ENCODE measurements at places on chromosomes 16 and 17. TPM values are rescaled to one million over a fixed set of nuclear protein-coding genes. Genes with fewer than 3 reads are reported as not detected.

KRT33B gene
- not detected for total RNA-seq

GRCh38 chr16:35182043-35182677 is 1722.7 kb downstream of the TP53TG3F start:
- no peak overlapping the region for H3K4me3 ChIP-seq
- H3K4me1 ChIP-seq: no peaks in the 10 kb centered on the region
- H3K27ac ChIP-seq: no peak overlapping the region
- no peaks in the 10 kb centered on the region for H3K36me3 ChIP-seq
- DNase-seq: no peak
- no peaks in the 10 kb centered on the region for H3K27me3 ChIP-seq

GRCh38 chr16:76474048-76474447 is 196.8 kb downstream of the CNTNAP4 start:
- DNase-seq: no peak
- no peak overlapping the region for H3K4me3 ChIP-seq
- H3K36me3 ChIP-seq: no peaks in the 10 kb centered on the region

- H3K27ac ChIP-seq: no peak overlapping the region
- no peak overlapping the region for H3K4me3 ChIP-seq
- H3K27me3 ChIP-seq: no peaks in the 10 kb centered on the region
- no peaks in the 10 kb centered on the region for H3K36me3 ChIP-seq
- DNase-seq: no peak
Measured at GRCh38 chr17:79114458-79115301, 40.1 kb downstream of the ENGASE start.

GRCh38 chr17:76265624-76266243 is 586 bp downstream of the UBALD2 start:
- H3K4me3 ChIP-seq: peak overlapping the region; percentile 95
- peak overlapping the region; percentile 99 for H3K27ac ChIP-seq
- DNase-seq: peak; percentile 75
- no peaks in the 10 kb centered on the region for H3K27me3 ChIP-seq
- H3K4me1 ChIP-seq: peaks cover 59% of the 10 kb centered on the region

DNA sequence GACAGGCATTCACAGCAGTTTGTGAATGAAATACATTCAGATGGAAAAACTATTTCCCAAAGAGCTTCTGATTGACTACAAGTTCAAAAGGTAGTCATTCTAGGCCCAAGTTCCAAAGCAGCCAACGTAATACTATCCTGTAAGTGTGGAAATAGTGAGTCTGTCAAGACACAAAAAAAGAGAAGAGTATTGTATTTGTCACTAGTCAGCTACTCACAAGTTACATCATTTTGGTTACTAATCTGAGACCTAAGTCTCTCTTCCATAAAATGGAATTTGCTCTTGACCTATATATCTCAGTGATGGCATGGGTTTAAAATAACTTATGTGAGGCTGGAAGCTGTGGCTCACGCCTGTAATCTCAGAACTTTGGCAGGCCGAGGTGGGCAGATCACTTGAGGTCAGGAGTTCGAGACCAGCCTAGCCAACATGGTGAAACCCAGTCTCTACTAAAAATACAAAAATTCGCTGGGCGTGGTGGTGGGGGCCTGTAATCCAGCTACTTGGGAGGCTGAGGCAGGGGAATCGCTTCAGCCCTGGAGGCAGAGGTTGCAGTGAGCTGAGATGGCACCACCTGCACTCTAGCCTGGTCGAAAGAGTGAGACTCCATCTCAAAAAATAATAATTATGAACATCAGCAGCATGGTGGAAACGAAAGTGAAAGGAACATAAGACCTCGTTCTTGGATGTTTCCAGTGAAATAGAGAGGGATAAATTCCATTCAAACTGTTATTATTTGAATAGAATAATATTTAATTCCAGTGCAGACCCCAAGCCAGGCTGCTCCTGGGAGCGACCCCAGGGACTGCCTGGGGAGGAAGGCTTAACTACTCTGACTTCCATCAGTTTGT is 2.9 kb downstream of the CMC2 start:
- no peak for DNase-seq
- H3K27me3 ChIP-seq: no peaks in the 10 kb centered on the region
- peak overlapping the region; percentile 87 for H3K4me3 ChIP-seq
- peak overlapping the region; percentile 89 for H3K27ac ChIP-seq
- peaks cover 37% of the 10 kb centered on the region for H3K36me3 ChIP-seq
- peaks cover 47% of the 10 kb centered on the region for H3K4me1 ChIP-seq

DNA sequence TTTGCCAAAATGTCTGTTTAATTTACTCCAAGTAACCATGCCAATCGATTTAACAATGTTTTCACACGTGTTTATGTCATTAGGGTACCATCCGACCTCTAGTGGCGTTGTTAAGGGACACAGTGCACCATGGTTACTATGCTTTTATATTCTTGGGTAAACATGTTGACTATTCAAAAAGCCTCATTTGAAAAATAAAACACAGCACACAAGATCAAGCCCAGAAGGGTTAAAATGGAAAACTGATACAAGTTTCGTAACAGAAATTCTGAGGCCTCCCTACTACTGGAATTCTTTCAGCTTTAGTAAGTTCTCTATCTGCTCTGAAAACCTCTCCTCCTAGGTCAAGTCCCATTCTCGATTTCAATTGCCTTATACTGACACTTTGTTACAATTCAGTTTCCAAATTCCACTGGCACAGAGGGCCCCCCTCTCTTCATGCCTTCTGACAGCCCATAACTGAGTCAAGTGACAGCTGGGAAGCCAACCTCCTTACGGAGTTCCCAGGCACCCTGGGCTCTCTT is 2.1 kb downstream of the CFAP20 start:
- H3K4me3 ChIP-seq: peak overlapping the region; percentile 86
- peaks cover 51% of the 10 kb centered on the region for H3K4me1 ChIP-seq
- peak; percentile 62 for DNase-seq
- peak overlapping the region; percentile 56 for H3K27ac ChIP-seq
- peaks cover 11% of the 10 kb centered on the region for H3K36me3 ChIP-seq

- no peaks in the 10 kb centered on the region for H3K27me3 ChIP-seq
- no peak for DNase-seq
- H3K4me3 ChIP-seq: no peak overlapping the region
- peaks cover 26% of the 10 kb centered on the region for H3K4me1 ChIP-seq
- no peak overlapping the region for H3K27ac ChIP-seq
- H3K36me3 ChIP-seq: no peaks in the 10 kb centered on the region
Measured at GRCh38 chr16:66471716-66472393, 44.8 kb downstream of the BEAN1 start.

DNA sequence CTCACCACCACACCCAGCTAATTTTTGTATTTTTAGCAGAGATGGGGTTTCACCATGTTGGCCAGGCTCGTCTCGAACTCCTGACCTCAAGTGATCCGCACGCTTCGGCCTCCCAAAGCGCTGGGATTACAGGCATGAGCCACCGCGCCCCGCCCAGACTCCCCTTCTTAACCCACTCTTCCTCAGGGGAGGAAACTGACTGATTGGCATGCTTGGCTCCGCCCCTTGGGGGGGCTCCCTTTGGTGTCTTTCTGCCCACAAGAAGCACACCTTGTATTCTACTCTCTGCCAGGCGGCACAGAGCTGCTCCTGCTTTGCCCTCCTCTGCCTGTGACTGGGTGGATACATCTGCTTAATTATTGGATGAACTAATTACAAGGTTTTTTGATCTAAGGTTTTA is 4.7 kb upstream of the ASGR2 start:
- H3K4me1 ChIP-seq: peaks cover 2% of the 10 kb centered on the region
- H3K4me3 ChIP-seq: no peak overlapping the region
- H3K27ac ChIP-seq: no peak overlapping the region

Measured in activated CD8-positive, alpha-beta T cell treated with anti-CD3 and anti-CD28 coated beads, Interleukin-2, amount 10 ng/mL, durations not matched to agents 7 days and 5 days (primary cell).